Urothelium cell line (cell line): ENCODE measurements at places on chromosomes 16 and 17.
A peak's percentile ranks its signal among the peaks of the same experiment; 100 is the strongest.

- DNase-seq = no peak
Measured at GRCh38 chr16:24845726-24846547, at the start of gene SLC5A11. SLC5A11 (plus strand) TSS chr16:24845963; CDS start chr16:24858644, 12,681 bp downstream.

DNA sequence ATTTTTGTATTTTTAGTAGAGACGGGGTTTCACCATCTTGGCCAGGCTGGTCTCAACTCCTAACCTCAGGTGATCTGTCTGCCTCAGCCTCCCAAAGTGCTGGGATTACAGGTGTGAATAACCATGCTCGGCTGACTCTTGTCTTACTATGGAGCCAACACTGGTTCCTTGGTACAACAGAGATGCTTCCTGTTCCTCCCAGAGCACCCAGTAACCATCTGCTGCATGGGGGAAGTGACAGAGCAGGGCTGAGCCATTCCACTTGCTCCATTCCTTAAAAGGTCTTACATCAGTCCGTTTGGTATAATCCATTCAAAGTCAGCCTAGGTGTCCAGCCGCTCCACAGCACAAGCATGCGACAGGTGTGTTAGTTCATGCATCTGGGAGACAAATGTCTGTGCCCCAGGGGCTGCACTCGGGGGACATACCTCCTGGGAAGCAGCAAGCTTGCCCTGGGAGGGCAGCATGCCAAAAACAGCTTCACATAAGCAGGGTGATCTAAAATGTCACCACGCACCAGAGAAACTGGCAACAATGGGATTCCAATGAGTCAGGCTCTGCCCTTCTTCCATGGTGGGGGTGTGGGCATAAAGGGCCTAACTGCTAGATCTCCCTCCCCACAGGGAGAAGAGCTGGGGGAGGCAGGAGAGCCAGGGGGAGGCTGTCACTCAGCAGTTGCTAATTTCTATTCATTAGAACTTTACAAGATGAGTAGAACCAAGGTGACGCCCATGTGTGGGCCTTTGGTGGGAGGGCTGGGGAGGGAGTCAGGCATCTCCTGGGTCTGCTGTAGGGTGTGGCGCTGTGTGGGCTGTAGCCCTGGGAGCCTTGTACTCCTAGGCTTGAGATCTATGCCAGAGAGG, 35.5 kb downstream of the PIPOX start:
- DNase-seq = peak; percentile 41

DNA sequence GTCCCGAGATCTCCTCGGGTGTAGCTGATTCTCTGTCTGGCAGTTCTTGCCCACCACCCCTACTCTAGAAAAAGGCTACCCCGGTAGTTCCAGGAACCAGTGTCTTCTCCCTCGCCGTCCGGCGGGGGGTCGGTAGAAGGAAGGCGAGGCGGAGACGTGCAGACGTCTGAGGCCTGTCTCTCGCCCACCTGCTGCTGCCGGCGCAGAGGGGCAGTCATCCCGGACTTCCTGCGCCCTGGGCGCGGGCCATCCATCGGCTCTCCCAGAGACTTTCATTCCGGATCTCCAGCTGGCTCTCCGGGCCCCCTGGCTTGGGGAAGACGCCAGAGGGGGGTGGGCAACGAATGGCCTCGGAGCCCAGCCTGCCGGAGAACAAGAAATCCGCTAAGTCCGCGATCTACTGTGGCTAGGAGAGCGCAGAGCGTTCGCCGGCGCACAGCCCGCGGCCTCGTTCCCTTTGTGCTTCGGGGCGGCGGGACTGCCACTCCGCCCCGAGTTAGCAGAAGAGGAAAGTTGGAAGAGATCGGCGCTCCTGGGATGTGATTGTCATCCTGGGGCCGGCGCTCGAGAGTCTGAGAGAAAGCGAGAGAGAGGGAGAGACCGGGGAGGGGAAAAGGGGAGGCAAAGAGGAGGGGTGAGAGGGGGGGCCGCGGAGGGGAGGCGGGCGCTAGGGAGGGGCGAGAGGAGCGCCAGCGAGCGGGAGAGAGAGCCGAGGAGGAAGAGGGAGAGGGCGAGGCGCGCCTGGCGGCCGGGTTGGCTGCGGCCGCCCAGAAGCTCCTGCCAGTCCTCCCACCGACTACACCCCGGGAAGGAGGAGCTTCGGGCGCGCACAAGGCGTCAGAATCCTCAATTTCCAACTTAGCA, at the start of gene IRX5:
Gene IRX5, plus strand, starts transcription at position 861 of the 864 bp plus-strand sequence. CDS start 334 bp downstream, outside the sequence.
- DNase-seq = peak; percentile 29

DNA sequence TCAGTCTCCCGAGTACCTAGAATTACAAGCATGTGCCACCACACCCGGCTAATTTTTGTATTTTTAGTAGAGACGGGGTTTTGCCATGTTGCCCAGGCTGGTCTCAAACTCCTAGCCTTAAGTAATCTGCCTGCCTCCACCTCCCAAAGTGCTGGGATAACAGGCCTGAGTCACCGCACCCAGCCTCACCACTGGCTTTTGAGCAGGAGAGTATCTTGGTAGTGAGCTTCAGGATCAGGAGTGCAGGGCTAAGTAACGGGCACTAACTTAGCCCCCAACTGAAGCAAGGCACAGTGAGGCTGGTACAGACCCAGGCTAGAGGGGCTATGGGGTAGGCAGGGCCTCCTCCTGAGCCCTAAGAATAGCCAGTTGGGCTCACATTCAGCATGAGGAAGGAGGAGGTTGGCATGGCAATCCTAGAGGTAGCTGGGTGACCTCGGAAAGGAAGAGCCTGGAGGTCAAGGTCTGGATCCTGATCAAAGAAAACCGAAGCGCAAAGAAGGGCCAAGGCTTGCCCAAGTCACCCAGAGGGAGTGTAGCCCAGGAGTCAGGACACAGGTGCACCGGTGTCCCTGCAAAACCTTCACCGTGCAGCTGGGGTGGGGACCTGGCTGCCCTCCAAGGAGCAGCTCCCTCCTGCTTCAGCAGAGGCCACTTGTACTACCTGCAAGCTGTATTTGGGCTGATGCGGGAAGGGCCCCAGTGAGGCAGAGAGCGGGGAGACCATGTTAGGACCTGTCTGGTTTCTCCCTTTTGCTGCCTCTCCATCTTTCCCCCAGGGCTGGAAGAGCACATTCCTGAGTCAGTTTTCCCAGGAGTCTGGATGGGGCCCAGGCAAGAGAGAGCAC, 1.3 kb upstream of the ADGRG5 start:
- no peak for DNase-seq
